ENCODE measurements at places on chromosomes 6 and 20.

DNA sequence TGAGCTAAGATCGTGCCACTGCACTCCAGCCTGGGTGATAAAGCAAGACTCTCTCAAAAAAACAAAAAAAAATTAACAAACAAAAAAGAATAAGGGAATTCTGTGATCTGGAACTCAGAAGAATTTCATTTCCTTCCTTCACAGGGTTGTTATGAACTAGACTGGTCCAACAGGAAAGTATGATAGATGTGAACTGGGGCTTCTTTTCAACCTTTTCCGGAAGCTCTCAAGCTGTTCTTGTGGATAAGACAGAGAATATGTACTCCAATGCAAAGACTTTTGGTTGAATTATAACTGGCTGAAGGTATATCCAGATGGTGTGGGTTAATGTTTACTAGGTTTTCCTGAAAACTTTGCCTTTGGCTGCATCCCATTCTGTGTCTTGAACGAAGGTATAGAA, 5.3 kb downstream of the RNF8 start:
- no peak for DNase-seq

- no peak for DNase-seq
These were observed 44.4 kb upstream of the NEDD9 start for GRCh38 chr6:11276911-11277274.

GRCh38 chr6:37311741-37312473, 41.9 kb upstream of the RNF8 start:
- DNase-seq, result no peak

DNA sequence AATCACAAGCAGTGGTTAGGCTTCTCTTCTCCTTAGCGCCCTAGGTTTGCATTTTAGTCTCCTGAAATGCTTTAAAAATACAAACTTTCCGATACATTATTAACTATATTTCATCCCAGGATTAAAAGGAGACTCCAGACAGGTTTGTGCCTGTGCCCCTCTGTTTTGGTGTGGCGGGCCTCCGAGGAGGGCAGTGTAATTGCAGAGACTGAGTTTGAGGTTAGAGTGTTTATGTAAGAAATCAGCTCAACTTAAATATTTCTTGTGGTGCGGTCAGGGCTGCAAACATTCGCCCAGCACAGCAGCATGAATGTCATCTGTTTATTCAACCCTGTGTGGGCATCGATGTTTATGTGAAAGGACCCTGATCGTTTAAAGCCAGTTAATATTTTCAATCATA, 130.4 kb upstream of the AKAP12 start:
- no peak for DNase-seq

- DNase-seq, result no peak
These were observed 82.6 kb upstream of the NFATC2 start for GRCh38 chr20:51625105-51625504.

DNA sequence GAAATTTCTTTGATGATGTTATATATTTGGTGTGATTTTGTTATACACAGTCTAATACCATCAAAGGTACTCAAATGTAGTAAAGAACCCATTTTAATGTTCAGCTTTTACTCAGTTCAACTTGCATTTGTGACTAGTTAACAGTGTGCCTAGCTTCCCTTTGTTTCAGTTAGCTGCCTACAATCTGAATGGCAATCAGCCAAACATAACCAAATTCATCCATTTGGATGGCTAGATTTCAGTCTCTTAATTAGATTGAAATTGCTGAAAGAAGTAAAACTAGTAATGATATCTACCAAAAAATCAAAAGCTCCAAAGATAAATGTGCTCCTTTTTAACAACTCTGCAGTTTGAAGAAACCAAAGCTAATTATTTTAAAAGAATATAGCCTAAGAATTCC, 6.9 kb downstream of the EPHA7 start:
- no peak for DNase-seq

DNA sequence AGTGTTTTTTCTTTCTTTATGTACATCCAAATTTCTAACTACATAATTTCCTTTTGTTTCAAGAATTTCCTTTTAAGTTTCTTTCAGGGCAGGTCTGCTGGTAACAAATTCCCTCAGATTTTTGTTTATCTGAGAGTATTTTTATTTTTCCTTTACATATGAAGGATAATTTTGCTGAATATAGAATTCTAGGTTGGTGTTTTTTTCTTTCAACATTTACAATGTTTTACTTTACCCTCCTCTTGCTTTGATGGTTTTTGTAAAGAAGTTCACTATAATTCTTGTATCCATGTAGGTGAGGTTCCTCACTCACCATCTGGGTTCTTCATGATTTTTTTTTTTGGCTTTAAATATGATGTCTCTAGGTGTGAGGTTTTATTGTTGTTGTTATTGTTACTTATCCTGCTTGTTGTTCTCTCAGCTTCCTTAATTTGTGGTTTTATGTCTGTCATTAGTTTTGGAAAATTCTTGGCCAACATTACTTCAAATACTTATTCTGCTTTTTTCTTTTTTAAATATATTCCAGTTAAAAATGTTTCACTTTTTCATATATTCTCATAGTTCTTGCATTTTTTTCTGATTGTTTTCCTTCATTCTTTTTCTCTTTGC, 580.1 kb upstream of the CITED2 start:
- DNase-seq, result no peak

- no peak for DNase-seq
These were observed 91.1 kb upstream of the TRAF3IP2 start for GRCh38 chr6:111696814-111697213.

- no peak for DNase-seq
These were observed 14.1 kb downstream of the KCNB1 start for GRCh38 chr20:49468412-49468811.

- DNase-seq, result no peak
These were observed 223.1 kb upstream of the SGK1 start for GRCh38 chr6:134541001-134541400.

DNA sequence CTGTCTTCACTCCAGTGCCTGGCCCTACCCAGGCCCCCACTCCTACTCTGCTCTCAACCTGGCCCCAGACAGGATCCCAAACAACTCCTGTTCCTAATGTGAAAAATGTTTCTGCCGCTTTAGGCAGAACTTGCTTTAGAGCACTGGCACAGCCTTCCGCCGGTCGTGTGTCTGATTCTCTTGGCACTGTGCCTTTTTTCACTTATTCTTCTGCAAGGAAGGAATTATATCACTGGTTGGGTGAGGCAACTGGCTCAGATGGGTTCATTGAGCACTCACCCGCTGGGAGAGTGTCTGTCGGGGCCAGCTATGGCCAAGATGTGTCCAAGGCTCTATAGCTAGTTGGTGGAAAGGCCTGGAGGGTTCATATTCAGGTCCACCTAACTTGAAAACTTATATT, 33.6 kb upstream of the HLA-A start:
- DNase-seq, result no peak

GRCh38 chr6:41074692-41075436, 2.1 kb downstream of the NFYA start:
- DNase-seq, result no peak

DNA sequence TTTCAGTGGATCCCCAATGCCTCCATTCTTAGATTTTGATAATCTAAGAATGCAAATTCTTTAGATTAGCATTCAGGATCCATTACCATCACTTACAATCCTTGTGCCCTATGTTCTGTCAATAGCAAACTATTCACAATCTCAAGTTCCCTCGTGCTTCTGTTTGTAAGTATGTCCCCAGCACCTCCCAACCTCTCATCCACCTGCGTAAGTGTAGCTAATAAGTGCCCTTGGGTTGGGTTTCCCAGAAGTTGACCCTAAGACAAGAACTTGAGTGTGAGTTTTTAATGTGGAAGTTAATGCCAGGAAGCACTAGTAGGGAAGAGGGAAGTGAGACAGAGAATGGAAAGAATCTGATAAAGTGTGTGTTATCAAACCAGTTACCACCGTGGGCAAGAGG, 72.6 kb upstream of the PAK5 start:
- no peak for DNase-seq

DNA sequence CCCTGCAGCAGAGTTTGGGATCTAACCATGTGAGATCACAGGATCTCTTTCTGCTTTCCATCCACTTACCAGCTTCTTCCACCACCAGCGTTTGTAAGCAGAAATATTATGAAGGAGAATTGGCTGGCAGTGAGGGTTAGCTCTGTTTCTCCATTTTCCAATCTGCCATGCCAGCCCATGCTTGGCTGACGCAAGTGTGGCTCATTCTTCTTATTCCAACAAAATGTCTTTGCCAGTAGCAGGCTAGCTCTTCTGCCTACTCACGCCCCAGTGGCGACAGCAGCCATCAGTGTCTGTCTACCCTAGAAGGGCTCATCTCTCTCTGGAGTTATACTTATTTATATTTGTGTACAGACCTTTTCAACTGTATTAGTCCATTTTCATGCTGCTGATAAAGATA, 286.2 kb downstream of the FARS2 start:
- DNase-seq, result peak; percentile 15

- no peak for DNase-seq
These were observed 745.4 kb upstream of the ADGRB3 start for GRCh38 chr6:67889682-67889995.

DNA sequence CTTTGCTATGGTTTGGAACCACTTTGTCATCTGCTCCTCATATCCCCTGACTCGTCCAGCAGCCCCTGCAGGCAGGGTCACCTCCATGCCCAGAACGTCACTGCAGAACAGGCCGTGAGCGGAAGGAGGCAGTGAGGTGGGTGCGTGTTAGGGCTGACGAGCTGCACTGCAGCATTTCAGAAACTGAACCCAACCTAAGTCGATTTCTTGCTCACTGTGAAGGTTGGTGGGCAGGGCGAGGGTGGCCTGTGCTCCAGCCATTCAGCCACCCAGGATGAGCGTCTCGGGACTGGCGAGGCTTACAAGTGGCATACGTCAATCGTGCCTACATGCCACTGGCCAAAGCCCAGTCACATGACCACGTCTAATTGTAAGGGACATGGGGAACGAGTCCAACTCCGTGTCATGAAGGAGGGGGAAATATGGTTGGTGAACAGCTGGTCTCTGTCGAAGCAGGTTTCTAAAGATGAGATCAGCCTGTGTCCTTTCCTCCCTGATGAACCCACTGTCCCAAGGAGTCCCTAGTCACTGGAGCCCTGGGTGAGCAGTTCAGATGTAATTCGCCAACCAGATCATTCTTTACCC, 289.1 kb downstream of the TAF4 start:
- DNase-seq, result no peak

- DNase-seq, result peak; percentile 71
These were observed 29.4 kb downstream of the HLA-F start for GRCh38 chr6:29752451-29753308.

DNA sequence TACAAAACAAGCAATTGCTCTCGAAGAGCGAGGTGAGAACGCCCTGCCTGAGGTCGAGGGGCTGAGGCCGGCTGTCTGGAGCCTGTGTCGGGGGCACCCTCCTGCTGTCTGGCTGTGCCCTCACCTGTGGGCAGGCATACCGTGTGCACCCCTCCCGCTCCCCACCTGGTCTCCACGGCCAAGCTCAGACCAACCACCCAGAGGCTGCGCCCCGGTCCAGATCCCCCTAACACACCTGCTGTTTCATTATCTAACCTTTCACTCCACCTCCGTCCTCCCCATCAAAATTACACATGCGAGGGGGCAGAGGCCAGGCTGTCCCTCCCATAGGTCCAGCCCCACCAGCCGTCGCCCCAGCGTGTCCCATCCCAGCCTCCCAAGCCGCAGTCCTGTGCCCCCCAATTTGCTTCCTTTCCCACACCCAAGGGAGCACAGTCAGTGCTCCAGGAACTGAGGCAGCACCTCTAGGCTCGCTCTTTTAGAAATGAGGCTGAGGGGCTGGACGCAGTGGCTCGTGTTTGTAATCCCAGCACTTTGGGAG, 35.2 kb downstream of the NTSR1 start:
- DNase-seq, result no peak
